NCI-H1092 treated with DMSO at 0.1 percent for 48 hours (cell line): ENCODE measurements at places on chromosomes 13 and 19.

- DNase-seq: no peak
These were observed 1.2 kb upstream of the FOXO1 start for GRCh38 chr13:40667622-40667978.

DNA sequence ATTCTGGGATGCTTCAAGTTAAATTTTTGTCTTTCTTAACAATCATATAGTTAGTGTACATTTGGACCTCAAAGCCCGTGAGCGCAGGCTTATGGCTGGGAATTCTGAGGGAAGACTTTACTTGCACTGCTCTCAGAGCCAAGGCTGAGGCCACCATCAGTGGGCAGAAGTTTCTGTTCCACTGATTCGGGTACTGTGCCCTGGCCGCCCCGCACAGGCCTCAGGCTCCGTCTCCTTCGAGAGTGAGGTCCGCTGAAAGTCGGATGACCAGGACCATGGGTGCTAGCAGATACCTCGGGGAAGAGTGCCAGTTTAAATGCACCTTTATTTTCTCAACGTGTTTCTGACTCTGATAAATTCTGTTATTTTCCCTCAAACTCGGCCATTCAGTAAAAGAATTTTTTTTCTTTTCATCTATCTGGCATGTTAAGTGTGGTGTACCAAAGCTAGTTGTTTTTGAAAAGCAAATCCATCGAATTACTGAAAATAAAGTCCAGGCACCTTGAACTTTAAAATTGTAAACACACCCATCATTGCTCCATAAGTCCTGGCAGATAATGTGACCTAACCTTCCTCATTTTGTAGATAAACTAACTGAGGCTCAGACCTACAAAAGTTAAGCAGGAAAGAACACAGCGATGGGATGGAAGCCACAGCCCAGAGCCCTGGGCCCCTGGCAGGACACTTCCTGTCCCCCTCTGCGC is 126.7 kb downstream of the SOX1 start:
- DNase-seq: no peak

DNA sequence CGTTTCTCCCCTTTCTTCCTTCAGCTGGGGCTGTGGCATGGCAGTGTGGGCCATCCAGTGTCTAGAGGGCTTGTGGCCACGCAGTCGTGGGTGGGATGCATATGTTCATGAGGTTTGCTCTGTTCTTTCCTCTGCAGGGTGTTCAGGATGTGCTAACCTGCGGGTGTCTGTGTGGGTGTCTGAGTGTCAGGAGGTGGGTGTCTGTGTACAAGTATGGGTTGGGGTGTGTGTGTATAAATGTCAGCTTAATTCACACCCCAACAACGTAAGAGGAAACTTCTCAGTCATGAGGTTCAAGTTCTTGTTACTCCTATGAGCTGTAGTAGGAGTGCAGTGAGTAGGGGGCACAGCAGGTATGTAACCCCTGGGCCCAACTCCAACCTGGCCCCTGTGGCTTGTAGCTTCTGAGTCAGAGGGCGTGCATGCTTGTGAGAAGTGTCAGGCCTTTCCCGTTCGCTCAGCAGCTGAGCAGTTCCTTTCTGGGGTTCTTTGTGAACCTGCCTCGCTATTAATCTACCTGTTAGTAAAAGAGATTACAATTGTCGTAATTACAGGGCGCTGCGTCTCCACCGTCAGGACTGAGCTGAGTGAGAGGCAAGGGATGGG is 49.1 kb downstream of the NFIX start:
- no peak for DNase-seq

DNA sequence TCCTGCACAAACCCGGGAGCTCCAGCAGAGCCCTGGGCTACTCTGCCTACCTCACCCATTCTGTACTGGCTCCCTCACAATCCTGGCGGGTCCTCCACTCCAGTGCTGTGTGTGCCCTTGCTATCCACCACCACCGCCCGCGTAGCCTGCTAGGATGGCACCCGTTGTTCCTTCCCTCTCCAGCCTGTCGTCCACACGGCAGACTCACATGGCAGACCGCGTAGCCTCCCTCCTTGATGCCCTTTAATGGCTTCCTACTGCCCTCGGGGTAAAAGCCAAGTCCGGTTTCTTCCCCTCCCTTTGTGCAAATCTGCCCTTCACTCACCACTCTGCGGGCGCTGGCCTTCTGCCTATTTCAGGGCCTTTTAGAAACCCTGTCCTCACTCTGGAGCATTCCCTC is 106.6 kb downstream of the RAB20 start:
- DNase-seq: no peak

DNA sequence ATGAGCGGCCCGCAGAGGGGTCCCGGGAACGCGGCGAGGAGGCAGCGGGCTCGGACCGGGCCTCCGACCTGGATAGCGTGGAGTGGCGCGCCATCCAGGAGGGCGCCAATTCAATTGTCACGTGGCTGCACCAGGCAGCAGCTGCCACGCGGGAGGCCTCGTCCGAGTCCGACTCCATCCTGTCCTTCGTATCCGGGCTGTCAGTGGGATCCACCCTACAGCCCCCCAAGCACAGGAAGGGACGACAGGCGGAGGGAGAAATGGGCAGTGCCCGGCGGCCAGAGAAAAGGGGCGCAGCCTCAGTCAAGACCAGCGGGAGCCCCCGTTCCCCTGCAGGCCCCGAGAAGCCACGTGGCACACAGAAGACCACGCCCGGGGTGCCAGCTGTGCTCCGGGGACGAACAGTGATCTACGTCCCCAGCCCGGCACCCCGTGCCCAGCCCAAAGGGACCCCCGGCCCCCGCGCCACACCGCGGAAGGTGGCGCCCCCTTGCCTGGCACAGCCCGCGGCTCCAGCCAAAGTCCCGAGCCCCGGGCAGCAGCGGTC is 10.7 kb downstream of the C19orf25 start:
- no peak for DNase-seq

DNA sequence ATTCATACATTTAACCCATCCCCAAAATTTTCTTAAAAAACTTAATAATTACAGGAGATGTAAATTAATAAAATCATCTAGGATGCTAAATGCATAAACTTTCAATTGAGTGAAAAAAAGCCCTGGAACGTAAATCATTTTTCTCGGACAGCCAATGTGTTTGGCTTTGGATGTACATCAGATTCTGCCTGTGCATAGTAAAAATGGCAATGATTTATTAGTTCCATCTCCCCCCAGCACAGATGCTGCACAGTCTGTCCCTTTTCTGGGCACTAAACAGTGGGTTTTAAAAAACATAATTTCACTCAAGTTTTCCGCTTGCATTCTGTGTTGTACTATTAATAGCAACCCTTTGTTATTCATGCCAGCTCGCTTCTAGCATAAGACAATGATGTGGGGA is 147.7 kb downstream of the TM9SF2 start:
- no peak for DNase-seq
